ENCODE measurements at places on chromosomes 1 and 21. TPM values are rescaled to one million over a fixed set of nuclear protein-coding genes. Genes with fewer than 3 reads are reported as not detected.

- H3K4me1 ChIP-seq: peaks cover 3% of the 10 kb centered on the region
- no peaks in the 10 kb centered on the region for H3K27me3 ChIP-seq
- H3K27ac ChIP-seq: no peak overlapping the region
- no peaks in the 10 kb centered on the region for H3K36me3 ChIP-seq
- DNase-seq: no peak
- no peak overlapping the region for H3K4me3 ChIP-seq
These were observed 10.8 kb downstream of the HHAT start for GRCh38 chr1:210339500-210339899.

Gene MPZ
- 6.1 TPM for total RNA-seq

GRCh38 chr1:11328444-11328843 lies 55.4 kb downstream of the UBIAD1 start:
- no peak overlapping the region for H3K27ac ChIP-seq
- H3K4me3 ChIP-seq: no peak overlapping the region
- DNase-seq: no peak
- H3K4me1 ChIP-seq: no peaks in the 10 kb centered on the region
- no peaks in the 10 kb centered on the region for H3K36me3 ChIP-seq

Gene GBP6
- 0.83 TPM for total RNA-seq

DNA sequence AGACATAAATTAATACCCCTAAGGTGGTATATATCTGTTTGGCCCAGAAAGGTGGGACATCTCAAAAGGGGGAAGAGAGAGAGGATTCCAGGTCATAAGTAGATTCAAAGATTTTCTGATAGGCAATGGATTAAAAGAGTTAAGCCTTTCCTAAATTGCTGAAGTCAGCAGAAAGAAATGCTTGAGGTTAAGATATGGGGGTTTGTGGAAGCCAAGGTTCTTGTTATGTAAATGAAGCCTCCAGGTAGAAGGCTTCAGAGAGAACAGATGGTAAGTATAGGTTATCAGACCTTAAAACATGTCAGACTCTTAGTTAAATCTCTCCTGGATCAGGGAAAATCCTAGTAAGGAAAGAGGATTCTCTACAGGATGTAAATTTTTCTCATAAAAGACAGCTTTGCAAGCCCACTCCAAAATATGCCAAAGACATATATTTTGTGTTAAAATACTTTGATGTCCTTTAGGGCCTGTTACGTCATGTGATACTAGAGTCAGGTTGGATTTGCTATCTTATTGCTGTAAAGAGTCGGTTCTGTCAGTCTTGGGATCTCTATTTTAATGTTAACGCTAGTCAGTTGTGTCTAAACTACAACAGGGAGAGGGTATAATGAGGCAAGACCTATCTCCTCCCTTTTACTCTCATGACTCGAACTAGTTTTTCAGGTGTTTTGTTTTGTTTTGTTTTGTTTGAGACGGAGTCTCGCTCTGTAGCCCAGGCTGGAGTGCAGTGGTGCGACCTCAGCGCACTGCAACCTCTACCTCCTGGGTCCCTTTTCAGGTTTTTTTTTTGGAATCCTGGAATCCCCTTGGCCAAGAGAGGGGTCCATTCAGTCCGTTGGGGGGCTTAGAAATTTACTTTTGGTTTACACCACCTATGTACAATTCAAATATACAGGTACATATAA lies 30.6 kb downstream of the RGS2 start:
- no peak for DNase-seq
- no peak overlapping the region for H3K27ac ChIP-seq
- H3K36me3 ChIP-seq: no peaks in the 10 kb centered on the region
- H3K27me3 ChIP-seq: no peaks in the 10 kb centered on the region
- no peaks in the 10 kb centered on the region for H3K4me1 ChIP-seq

DNA sequence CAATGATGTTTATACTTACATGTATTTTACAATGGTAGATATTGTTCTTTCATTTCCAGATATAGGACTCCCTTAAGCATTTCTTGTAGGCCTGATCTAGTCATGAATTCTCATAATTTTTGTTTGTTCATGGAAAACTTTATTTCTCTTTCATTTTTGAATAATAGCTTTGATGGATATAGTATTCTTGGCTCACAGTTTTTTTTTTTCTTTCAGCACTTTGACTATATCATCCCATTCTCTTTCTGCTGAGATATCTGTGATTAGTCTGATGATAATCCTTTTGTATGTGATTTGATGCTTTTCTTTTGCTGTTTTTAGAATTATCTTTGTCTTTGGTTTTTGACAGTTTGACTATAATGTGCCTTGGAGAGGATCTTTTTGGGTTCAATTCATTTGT lies 24.1 kb upstream of the CHODL start:
- no peaks in the 10 kb centered on the region for H3K27me3 ChIP-seq
- no peaks in the 10 kb centered on the region for H3K4me1 ChIP-seq
- H3K27ac ChIP-seq: no peak overlapping the region
- no peaks in the 10 kb centered on the region for H3K36me3 ChIP-seq
- DNase-seq: no peak

Gene HSD3B2
- total RNA-seq: 0.59 TPM

GRCh38 chr1:206766251-206766856 lies 4.2 kb upstream of the IL19 start:
- DNase-seq: peak; percentile 70
- no peak overlapping the region for H3K4me3 ChIP-seq
- H3K27ac ChIP-seq: no peak overlapping the region
- H3K27me3 ChIP-seq: peaks cover 2% of the 10 kb centered on the region
- no peaks in the 10 kb centered on the region for H3K36me3 ChIP-seq
- H3K4me1 ChIP-seq: peaks cover 61% of the 10 kb centered on the region

DNA sequence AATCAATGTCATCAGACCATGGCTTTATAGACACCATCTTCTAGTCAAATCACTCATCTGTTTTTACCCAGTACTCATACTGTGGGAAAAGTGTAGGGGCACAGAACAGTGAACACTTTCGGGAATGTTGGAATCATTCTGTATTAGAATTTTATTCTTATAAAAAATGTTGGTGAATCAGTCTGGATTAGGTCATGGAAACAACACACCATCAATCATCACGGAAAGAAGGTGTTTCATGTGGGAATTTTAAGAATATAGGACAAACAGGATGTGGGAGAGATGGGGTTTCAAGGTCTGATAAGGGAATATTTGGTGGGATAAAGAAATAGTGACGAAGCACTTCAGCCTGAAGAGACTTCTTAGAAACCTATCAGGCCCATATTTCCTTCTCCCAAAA lies 17.3 kb downstream of the GBP1 start:
- peaks cover 33% of the 10 kb centered on the region for H3K36me3 ChIP-seq
- H3K27me3 ChIP-seq: no peaks in the 10 kb centered on the region
- DNase-seq: no peak
- H3K4me3 ChIP-seq: no peak overlapping the region

Gene KCNT2
- total RNA-seq: not detected

- no peaks in the 10 kb centered on the region for H3K27me3 ChIP-seq
- no peaks in the 10 kb centered on the region for H3K36me3 ChIP-seq
- no peak for DNase-seq
- no peak overlapping the region for H3K4me3 ChIP-seq
- no peaks in the 10 kb centered on the region for H3K4me1 ChIP-seq
These were observed 85.8 kb downstream of the NIBAN1 start for GRCh38 chr1:184888505-184888904.

DNA sequence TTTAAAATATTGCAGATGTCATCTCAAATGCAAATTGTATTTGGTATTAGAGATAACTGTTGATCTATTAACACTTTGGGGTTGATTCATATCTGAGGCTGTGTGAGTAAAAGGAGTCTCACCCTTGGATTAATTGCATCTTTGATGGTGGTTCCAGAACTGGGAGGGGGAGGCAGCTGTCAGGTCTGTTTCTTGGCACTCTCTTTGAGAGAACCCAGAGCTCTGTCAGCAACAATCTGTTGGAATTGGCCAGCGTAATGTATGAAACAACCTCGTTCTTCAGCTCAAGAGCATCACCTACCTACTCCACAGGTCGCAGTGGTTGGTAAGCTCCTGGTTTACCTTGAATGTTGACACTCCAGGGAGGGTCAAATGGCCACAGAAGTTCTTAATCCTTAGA lies 424.1 kb downstream of the CAMTA1 start:
- no peak overlapping the region for H3K4me3 ChIP-seq

GRCh38 chr1:58885998-58886397 lies 102.2 kb upstream of the JUN start:
- peak; percentile 47 for DNase-seq
- peaks cover 34% of the 10 kb centered on the region for H3K4me1 ChIP-seq
- H3K27me3 ChIP-seq: peaks cover 6% of the 10 kb centered on the region
- H3K4me3 ChIP-seq: no peak overlapping the region

Gene GPR153
- total RNA-seq: 0.92 TPM

DNA sequence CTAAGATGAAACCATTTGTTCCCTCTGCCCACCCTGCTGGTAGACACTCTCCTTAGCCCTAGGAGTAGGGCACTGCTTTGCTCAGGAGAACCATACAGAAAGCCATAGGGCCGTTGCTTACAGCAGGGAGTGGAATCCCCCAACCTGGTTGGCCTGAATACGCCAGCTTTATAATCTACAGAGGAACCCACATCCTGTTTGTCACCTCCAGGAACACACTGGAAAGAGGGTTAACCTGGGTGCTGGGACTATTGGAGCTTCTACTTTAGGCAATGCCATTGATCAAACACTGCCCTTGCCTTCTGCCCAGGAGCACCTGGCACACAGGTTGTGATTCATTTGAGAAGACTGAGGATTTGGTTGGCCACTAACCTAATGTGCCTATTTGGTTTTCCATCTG lies 124.8 kb downstream of the TNR start:
- no peaks in the 10 kb centered on the region for H3K36me3 ChIP-seq
- peaks cover 15% of the 10 kb centered on the region for H3K27me3 ChIP-seq
- DNase-seq: no peak
- H3K27ac ChIP-seq: no peak overlapping the region

DNA sequence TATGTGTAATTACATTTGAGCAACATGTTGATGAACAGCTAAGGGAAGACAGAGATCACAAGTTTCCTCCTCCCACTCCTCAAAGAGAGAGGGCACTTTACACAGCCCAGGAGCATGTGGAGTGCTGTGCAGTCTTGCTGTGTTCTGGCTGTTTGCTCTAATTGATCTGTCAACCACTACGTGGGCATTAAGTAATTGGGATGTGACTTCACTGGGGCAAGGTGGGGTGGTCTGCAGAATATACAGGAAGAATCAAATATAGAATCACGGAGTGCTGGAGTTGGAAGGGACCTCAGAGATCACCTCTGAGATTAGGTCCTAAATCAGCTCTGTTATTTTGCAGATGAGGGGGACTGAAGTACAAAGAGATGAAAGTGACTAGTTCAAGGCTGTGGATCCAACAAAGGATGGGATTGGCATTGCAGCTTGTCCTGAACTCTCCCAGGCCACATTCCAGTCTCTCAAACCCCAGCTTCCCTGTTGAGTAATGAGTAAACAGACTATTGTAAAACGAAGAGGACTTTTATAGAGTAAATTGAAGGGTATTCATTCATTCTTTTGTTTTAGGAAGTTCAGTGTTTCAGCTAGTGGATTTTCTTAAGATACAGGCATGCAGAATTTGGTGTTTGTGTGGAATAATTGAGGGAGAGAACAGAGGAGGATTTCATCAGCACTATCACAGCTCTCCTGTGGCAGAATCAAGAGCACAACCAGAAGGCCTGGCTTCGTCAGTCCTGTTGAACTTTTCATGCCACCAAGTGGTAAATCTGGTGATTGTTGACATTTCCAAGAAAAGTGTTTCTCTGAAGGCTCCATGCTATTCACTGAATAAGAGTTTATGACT lies 22.4 kb downstream of the NOS1AP start:
- H3K27ac ChIP-seq: no peak overlapping the region
- H3K27me3 ChIP-seq: no peaks in the 10 kb centered on the region
- no peak overlapping the region for H3K4me3 ChIP-seq
- no peak for DNase-seq
- no peaks in the 10 kb centered on the region for H3K4me1 ChIP-seq

DNA sequence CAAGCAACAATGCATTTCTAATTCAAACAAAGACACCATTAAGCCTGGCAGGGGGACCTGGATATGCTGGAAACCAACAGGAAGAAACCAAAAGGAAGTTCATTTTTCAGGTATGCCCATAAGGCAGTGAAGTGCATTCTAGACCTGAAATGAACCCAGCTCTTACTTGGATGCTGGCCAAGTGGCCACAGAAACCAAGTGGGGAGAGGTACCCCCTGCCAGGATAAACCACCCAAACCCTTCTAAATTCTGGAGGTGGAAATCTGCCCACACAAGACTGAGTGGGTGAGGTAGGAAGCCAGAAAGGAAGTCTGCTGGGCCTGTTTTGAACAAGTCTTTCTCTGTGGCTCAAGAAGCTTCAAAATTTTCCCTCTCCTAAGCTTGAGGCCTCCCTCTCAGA lies 2.6 kb downstream of the CD5L start:
- no peaks in the 10 kb centered on the region for H3K36me3 ChIP-seq
- H3K27me3 ChIP-seq: no peaks in the 10 kb centered on the region
- no peaks in the 10 kb centered on the region for H3K4me1 ChIP-seq
- DNase-seq: no peak
- H3K27ac ChIP-seq: no peak overlapping the region

Gene NADK
- total RNA-seq: 45.6 TPM

- DNase-seq: no peak
- H3K27ac ChIP-seq: no peak overlapping the region
- H3K4me1 ChIP-seq: no peaks in the 10 kb centered on the region
These were observed 58.0 kb downstream of the RBM11 start for GRCh38 chr21:14273736-14274538.

- H3K4me1 ChIP-seq: peaks cover 34% of the 10 kb centered on the region
- H3K27ac ChIP-seq: no peak overlapping the region
- peaks cover 5% of the 10 kb centered on the region for H3K36me3 ChIP-seq
These were observed 37.8 kb upstream of the PRSS38 start for GRCh38 chr1:227777646-227778045.

DNA sequence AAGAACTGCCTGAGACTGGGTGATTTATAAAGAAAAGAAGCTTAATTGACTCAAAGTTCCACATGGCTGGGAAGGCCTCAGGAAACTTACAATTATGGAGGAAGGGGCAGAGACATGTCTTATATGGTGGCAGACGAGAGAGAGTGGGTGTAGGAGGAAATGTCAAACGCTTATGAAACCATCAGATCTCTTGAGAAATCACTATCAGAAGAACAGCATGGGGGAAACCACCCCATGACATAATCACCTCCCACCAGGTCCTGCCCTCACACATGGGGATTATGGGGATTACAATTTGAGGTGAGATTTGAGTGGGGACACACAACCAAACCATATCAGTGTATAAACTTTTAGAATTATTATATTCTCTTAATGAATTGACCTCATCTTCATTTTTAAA lies 335.9 kb upstream of the DPYD start:
- no peaks in the 10 kb centered on the region for H3K27me3 ChIP-seq
- no peak overlapping the region for H3K4me3 ChIP-seq
- H3K4me1 ChIP-seq: no peaks in the 10 kb centered on the region
- no peaks in the 10 kb centered on the region for H3K36me3 ChIP-seq

Gene ANKRD34A
- 3.5 TPM for total RNA-seq

- H3K27ac ChIP-seq: no peak overlapping the region
- no peaks in the 10 kb centered on the region for H3K4me1 ChIP-seq
- DNase-seq: no peak
- peaks cover 3% of the 10 kb centered on the region for H3K27me3 ChIP-seq
- H3K36me3 ChIP-seq: no peaks in the 10 kb centered on the region
These were observed 3.4 kb downstream of the LACTBL1 start for GRCh38 chr1:22969304-22969709.
